Stimulated activated CD8-positive, alpha-beta memory T cell treated with anti-CD3 and anti-CD28 coated beads, Interleukin-4, amount 100 ng/mL, for 24 hours (primary cell): ENCODE measurements at places on chromosomes 3 and 15.

DNA sequence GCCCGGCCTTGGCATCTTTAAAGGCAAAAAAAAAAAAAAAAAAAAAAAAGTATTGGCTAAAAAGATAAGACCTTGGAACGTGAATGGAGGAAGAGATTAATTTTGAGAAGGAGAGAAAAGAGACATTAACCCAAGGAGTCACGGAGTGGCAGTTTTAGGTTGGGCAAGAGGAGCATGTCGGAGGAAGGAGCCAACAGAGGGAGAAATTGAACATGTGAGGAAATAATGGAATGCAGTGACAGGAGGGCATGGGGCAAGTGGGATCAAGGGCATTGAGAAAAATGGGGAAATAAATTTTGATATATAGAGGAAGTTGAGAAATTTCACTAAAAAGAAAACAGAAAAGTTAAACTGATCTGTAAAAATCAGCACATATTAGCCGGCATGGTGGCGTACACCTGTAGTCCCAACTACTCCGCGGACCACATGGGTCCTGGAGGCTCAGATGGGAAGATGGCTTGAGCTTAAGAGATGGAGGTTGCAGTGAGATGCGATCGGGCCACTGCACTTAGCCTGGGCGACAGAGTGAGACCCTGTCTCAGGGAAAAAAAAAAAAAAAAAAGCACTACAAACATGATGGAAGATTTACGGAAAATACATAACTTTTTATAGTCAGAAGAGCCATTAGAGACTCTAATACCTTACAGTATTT lies 1.2 kb downstream of the HAUS2 start:
- DNase-seq, result no peak

GRCh38 chr3:108677811-108678210 lies 79.4 kb downstream of the RETNLB start:
- no peak for DNase-seq

DNA sequence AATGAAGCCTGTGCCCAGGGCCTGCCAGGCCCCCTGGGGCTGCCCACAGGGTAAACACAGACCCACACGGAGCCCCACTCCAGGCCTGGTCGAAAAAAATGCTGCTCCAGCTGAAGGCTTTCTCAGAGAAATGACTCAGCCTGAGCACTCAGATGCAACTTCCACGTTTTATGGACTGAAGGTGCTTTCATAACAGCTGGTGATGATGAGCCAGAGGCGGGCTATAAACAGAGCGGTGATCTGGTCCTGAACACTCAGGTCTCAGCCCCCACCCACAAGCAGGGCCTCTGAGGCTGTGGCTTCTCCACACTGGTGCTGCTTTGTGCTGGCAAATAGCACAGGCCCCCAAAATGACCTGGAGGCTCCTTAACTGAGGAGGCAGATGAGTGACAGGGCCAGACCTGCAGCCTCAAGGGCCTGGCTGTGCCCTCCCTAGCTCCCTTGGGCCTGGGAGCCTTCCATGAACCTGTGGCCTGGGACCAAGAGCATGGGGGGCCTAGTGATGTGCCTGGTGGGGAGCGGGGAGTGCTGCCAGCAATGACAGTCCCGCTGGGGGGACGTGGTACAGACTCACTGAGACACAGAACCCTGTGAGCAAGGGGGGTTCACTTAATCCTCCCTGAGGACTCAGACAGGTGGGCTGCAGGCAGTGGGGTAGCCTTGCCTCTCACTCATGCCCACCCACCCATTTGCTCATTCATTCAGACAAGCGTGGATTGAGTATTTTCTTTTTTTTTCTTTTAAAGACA lies 23.0 kb upstream of the FURIN start:
- no peak for DNase-seq

- DNase-seq, result no peak
Measured at GRCh38 chr3:182182531-182182968, 470.8 kb downstream of the SOX2 start.

DNA sequence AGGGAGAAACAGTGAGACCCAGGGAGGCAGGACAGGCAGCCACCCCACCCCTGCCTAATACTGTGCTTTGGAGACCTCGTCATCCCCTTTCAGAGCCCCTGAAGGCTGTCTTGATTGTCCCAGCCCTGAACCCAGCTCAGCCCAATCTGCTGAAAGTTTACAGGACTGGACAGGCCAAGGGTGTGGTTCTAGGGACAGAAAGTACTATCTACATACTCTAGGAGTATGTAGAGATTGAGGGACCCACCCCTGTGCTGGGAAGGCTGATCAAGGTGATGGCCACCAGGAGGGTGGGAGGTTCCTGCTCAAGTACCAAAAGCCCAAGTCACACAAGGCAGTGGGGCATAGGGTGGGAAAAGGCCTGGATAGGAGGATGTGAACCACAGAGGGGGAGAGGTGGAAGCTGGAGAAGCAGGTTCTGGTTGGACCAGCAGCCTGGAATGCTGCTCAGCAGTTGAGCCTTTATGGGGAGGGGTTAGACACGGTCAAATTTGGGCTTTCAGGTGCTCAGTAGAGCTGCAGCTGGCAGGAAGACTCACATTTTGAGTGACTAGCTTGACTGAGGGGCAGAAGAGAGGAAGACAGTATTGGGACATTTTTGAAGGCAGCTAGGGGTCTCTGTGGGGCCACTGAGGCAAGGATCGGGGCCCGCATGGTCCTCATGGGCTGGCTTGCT lies 6.7 kb downstream of the NBEAL2 start:
- DNase-seq, result no peak

DNA sequence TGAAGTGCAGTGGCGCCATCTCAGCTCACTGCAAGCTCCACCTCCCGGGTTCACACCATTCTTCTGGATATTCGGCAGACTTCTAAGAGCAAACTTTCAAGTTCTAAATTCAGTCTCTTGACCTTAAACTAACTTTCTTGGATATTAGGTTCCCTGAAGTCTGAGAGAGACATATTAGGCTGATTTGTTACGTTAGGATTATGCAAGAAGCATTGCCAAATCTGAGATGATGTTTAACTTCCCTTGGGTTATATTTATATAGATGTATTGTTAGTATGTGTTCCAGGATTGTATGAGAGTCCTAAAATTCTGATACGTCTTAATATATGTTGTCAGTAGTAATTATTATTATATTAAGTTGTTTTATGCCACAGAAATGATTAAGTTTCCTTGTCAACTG lies 80.1 kb downstream of the SLC6A1 start:
- DNase-seq, result no peak

GRCh38 chr3:14317057-14317553 lies 85.3 kb upstream of the SLC6A6 start:
- no peak for DNase-seq
